ENCODE measurements at places on chromosomes 16 and 17.

DNA sequence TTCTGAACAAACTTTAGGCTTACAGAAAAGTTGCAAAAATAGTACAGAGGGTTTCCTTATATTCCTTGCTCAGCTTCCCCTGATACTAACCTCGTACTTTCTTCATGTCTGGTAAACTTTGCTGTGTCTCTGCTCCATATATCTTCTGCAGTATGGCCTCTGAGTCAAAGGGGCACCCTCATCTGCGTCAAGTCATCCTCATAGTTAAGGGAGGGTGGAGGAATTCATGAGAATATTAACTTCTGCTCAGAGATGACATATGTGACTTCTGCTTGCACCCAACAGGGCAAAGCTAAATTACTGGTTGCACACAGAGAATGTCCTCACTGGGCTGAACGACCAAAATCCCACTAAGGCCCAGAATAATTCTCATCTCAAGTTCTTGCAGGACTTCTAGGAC is 4.3 kb upstream of the CCL7 start:
- no peak for DNase-seq

DNA sequence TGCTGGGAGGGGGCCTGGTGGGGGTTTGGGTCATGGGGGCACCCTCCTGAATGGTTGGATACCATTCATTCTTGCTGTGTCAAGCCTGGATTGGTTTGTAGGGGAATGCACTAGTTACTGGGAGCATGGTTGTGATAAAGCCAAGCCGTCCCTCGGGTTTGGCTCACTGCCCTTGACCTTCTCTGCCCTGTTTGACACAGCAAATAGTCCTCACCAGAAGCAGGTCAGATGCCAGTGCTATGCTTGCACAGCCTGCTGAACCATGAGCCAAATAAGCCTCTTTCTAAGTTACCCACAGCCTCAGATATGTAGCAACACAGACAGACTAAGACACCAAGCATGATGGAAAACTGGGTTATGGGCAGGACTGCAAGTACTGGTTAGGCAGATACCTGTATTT is 14.6 kb downstream of the ZNF778 start:
- DNase-seq: no peak

- no peak for DNase-seq
Observed at GRCh38 chr16:73015612-73016487, 32.1 kb downstream of the ZFHX3 start.

DNA sequence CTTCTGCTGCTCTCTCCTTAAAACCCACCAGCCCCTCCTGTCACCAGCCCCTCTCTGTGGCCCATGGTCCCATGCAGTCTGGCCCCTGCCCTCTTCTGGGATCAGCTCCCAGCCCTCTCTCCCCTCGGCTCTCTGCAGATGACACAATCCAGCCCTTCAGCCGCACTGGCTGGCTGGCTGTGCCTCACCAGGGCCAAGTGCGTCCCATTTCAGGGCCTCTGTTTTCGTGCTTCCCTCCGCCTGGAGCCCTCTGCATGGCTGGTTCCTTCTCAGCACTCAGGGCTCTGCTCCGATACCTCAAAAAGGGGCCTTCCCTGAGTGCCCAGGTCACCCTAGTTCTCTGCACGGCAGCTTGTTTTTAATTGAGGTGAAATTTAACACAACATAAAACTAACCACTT is 124.3 kb downstream of the SOCS1 start:
- DNase-seq: no peak

- no peak for DNase-seq
Observed at GRCh38 chr16:77344341-77344740, 90.5 kb downstream of the ADAMTS18 start.

DNA sequence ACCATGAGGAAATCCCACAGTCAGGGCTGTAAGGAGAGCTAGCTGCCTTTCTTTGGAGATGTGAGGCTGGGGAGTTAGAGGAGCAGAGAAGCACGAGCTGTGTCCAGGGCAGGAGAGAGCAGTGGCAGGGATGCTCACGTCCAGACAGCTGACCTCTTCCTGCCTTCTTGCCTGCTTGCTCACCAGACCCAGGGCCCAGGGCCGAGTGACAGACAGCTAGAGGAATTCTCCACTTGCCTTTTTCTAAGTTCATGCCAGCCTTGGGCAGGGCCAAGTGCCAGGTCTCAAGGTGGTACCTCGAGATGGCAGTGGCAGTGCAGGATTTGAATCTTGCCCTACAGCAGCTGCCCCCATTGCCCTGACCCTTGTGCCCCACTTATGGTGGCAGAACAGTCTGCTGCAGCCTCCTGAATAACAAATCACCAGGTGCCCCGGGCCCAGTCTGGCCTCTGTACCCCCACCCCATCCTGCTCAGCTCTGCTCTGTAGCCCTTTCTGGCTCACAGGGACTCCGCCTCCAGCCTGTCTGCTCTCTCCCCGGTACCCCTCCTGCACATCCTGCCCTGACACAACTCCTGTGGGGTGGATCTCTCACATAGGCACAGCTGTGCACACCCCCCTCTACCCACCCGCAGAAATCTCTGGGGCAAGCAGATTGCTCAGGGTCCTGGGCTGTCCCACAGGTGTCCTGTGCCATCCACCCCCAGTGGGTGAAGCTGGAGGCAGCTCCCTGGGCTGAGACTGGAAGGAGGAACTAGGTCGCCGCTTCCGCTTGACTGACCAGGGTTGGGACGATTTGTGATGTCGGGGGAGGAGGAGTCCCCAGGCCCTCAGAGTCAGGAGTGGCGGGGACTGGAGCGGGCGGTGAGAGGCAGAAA is 25.9 kb downstream of the GRIN2C start:
- no peak for DNase-seq

DNA sequence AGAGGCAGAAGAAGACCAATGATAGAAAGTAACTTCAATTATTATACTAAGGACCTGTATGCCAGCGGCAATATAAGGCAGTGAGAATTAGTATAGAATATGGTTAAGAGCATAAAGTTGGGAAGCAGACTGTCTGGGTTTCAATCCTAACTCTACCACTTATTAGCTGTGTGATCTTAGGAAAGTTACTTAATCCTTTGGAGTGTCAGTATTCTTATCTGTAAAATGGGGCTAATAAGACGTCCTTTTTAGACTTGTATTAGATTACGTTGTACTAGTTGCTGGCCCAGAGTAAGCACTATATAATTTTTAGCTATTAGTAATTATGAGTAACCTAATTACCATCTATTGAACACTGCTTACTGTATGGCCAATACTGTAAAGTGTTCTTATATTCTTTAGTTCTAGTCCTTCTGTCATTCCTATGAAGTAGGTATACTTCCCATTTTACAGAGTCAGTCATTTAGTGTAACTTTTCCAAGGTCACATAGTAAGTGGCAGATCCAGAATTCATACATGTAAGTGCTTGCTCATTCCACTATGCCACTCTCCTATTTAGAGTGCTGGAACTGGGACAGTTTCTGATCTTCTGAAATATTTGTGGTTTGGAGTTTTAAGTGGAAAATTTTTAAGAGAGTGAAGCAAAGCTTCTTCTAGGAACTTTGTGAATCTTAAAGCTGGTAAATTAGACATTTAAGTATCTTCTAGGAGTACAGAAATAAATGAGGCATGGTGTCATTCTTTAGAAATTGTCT is 22.5 kb downstream of the HEATR9 start:
- DNase-seq: no peak

- DNase-seq: no peak
Observed at GRCh38 chr17:68693466-68693865, 92.3 kb upstream of the FAM20A start.

- no peak for DNase-seq
Observed at GRCh38 chr17:75684924-75685323, 17.8 kb downstream of the SAP30BP start.

GRCh38 chr17:60135951-60136666 is 13.7 kb upstream of the CA4 start:
- no peak for DNase-seq

DNA sequence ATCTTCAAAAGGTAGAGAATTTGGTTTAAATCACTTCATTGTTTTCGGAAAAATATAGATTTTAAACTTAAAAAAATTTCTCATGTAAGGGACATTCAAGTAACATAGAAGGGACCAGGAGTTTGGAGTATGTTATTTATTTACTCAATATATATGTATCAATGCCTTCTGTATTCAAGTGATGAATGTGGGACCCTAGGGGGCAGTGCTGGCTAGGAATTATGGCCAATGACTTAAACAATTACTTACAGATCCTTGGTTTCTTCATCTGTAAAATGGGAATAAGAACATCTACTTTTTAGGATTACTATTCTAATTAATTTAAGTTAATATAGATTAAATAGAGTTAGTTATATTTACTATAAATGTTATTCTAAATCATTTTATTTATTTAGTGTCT is 886.3 kb upstream of the RBFOX1 start:
- DNase-seq: no peak

- DNase-seq: no peak
Observed at GRCh38 chr17:15048381-15048780, 216.7 kb downstream of the PMP22 start.

DNA sequence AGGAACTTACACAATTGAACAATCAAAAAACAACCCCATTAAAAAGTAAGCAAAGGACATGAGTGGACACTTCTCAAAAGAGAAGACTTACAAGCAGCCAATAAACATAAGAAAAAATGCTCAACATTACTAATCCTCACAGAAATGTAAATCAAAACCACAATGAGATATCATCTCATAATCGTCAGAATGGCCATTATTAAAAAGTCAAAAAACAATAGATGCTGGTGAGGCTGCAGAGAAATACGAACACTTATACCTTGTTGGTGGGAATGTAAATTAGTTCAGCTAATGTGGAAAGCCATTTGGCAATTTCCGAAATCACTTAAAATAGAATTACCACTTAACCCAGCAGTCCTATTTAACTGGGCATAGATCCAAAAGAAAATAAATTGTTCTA is 301.9 kb upstream of the KCNJ16 start:
- no peak for DNase-seq

- no peak for DNase-seq
Observed at GRCh38 chr17:11935734-11936406, 61.4 kb downstream of the ZNF18 start.

DNA sequence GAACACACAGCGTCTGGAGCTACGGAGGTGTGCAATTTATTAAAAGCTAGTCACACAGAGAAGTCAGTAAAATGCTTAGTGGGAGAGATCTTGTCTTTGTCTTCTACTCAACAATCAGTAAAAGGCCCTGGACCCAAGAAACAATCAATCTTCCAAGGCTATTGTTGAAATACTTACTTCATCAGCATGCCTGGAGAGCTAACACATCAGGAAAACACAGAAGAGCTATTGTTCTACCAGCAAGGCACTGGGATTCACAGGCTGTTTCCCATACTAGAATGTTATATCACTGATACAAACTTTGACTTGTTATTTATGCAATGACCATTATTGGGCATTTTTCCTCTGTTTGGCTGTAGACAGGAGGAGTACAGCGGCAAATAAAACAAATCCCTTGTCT is 247.8 kb upstream of the ERCC4 start:
- no peak for DNase-seq

DNA sequence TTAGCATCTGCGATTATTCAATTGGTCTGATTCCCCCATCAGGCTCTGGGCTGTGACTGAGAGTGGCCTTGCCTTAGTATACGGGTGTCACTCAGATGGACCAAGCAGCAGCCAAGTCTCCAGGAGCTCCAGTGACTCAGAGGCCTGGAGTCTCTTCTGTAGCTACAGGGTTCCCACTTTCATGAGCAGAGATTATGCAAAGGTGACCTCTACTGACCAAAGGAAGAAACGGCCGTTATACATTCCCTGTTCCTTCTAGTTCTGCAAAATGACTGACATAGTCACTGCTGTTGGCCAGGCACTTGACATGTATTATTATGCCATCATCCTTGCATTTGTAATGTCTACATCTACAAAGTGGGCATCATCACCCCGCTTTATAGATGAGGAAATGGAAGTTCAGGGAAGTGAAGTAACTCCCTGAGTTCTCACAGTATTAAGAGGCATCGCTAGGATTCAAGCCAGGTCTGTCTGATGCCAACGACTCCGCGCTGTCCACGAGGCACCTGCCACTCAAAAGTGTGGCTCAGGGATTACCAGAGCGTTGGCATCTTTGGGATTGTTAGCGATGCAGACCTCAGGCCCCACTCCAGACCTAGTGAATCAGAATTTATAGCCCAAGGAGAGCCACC is 23.3 kb downstream of the SLC38A7 start:
- DNase-seq: no peak
